ENCODE measurements at places on chromosomes 11 and 22.

- no peak for DNase-seq
Observed at GRCh38 chr22:50035131-50035881, 22.7 kb upstream of the IL17REL start.

- DNase-seq = peak; percentile 78
Observed at GRCh38 chr11:76918941-76919386, 58.2 kb downstream of the ACER3 start.

DNA sequence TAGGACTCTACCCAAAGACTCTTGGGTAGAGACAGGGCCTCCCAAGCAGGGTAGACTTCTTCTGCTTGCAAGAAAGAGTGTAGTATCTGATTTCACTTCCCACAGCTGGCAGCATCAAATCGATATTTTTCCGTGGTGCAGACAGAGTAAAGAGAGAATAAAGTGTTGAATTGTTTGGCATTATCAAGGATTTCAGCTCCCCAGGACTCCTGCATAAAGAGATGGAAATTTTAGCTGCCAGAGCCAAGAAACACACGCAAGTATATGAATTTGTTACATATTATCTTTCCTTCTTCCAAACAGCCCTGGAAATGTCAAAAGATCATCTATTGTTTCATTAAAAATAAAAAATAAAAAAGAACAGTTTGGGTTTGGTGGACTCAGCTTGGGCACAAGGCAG is 136.8 kb downstream of the PKNOX2 start:
- DNase-seq = no peak

- no peak for DNase-seq
Observed at GRCh38 chr22:50204571-50204970, 3.8 kb downstream of the SELENOO start.

DNA sequence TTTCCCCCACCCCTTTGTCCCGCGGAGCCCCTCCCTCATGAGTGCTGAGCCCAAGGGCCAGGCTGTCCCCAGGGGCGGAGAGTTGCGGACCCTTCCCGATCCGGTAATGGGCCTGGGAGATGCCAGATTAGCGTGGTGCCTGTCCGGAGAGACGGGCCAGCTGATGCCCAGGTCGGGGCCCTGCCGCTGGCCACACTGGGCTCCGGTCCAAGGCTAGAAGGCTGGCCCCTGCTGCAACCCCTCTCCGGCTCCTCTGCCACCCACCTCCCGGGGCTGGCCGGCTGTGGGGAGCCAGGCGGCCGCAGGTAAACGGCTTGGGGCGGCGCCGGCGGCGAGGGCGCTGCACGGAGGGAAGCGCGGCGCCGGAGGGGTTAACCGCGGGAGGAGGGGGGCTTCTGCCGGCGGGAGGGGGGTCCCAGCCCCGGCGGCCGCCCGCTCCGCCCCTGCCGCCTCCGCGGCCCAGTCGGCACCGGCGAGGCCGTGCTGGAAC is at the start of gene KCNK4:
Gene KCNK4, plus strand, starts transcription at position 41 of the 490 bp plus-strand sequence. CDS start 1,717 bp downstream, outside the sequence.
- DNase-seq = no peak

GRCh38 chr11:120167659-120168058 is 29.7 kb upstream of the TRIM29 start:
- DNase-seq = no peak

GRCh38 chr11:45379162-45379863 is 93.2 kb upstream of the SYT13 start:
- no peak for DNase-seq

- no peak for DNase-seq
Observed at GRCh38 chr11:36699271-36699670, 101.2 kb upstream of the RAG2 start.

- DNase-seq = peak; percentile 38
Observed at GRCh38 chr11:69101115-69101791, 52.5 kb downstream of the TPCN2 start.

DNA sequence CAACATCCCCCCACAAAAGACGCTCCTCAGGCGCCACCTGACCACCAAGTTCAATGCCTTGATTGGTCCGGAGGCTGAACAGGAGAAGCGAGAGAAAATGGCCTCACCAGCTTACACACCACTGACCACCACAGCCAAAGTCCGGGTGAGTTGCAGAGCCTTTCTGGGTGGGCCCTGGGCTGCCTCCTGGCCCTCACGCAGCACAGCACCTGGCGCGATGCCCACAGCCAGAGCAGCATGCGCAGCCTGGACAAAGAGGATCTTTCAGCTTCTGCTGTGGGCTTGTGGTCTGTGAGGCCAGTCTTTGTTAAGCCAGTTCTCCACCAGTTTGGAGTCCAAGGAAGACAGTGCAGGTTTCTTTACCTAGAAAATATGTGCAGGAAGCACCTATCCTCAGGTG is 21.6 kb downstream of the CYB5R2 start:
- DNase-seq = no peak

DNA sequence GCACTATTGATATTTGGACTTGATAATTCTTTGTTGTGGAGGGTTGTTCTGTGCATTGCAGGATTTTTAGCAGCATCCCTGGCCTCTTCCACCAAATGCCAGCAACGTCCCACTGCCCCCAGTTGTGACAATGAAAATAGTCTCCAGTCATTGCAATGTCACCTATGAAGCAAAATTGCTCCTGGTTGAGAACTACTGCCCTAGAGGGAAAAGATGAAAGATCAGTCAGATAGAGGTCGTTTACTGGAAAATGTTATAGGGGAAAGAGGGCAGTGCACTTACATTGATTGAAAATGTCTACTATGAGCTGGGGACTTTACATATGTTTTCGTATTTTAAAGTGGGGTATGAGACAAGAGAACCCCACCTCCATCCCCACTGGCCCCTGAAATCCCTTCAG is 77.1 kb upstream of the FAM181B start:
- no peak for DNase-seq

GRCh38 chr22:19716041-19716828 is 1.9 kb downstream of the SEPTIN5 start:
- no peak for DNase-seq

DNA sequence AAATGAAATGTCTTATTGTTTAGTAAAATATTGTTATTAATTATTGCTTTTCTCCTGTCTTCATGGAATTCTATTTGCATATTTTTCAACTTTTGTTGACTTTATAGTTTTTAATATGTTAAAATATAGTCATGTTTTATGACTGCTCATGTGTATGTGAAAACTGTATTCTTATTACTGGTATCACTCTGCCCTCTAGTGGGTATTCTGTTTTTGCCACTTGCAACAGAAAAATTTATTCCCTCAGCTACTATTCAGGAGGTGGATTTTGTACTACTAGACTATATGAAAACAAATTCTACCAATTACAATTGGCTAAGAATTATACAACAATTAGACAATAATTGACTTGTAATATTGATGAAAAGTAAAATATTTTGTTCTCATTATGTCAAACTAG is 45.0 kb downstream of the OR4C6 start:
- DNase-seq = no peak

DNA sequence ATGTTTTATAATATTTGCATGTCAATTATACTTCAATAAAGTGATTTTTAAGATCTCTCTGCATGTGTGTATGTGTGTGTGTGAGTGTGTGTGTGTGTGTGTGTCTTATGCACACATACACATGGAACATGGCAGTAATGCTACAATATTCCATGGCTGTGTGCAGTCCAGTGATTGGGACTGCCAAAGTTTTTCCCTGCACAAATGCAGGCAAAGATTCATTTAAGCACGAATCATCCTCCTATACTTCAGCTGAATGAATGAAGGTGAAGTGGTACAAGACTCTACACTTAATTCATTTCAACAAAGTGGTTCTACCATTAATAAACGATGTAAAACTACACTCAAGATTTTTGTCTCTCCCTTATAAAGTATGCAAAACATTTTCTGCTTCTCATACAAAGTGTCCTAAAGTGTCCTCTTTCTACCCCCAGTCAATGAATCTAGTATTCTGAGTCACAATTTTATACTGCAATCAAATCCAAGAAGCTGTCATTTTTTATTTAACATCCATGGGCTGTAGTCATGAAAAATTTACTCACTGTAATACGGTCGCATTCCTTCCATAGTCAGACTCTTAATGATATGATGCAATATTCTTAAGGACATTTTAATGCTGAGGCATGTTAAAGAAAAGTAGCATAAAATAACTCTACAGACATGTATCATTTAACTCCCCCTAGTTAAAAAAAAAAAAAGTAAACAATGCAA is 132.4 kb downstream of the TTC28 start:
- no peak for DNase-seq

- DNase-seq = no peak
Observed at GRCh38 chr11:47961383-47961782, 19.0 kb upstream of the PTPRJ start.

- DNase-seq = no peak
Observed at GRCh38 chr11:5196731-5197130, 3.8 kb downstream of the OR51V1 start.

DNA sequence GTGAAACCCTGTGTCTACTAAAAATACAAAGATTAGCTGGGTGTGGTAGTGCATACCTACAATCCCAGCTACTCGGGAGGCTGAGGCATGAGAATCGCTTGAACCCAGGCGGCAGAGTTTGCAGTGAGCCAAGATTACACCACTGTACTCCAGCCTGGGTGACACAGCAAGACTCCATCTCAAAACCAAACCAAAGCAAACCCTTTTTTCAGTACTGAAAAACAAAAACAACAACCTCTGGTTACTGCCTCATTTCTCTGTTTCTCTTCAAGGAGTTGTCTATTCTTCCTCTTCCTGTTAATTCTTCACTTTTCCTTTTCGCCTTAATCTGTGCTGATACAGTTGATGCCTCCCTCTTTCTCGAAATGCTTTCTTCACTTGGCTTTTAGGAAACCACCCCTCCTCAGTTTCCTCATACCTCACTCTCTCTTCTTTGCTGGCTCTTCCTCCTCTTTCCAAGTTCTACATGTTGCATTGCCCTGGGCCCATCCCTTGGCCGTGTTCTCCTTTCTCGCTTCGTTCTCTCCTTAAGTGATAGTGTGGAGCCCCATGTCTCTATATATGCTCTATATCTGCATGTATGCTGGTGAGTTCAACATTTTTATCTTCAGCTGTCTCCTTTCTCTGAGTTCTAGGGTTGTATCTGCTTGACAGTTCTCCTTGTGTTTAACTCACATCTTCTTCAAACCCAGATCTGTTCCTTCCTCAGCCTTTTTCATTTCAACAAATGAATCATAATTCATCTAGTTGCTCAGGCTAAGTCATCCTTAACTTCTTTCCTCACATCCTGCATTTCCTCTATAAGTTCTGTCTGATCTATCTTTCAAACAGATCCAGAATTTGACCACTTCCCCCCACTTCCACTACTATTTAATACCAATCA is 37.1 kb downstream of the NUCB2 start:
- no peak for DNase-seq

- peak; percentile 91 for DNase-seq
Observed at GRCh38 chr11:57649826-57650738, at the start of gene YPEL4. Gene YPEL4 (minus strand): TSS chr11:57649912. CDS start chr11:57647107, 2,805 bp downstream.

- DNase-seq = no peak
Observed at GRCh38 chr11:77530879-77531278, 57.0 kb upstream of the PAK1 start.

Measured in hematopoietic multipotent progenitor cell treated with erythropoietin and hydrocortisone succinate and interleukin-3 and kit ligand, for 17 days (in vitro differentiated cells).